ENCODE measurements at places on chromosomes 3 and 15.
A peak's percentile ranks its signal among the peaks of the same experiment; 100 is the strongest.

- no peak for DNase-seq
Observed at GRCh38 chr15:39565851-39566250, 15.0 kb upstream of the THBS1 start.

DNA sequence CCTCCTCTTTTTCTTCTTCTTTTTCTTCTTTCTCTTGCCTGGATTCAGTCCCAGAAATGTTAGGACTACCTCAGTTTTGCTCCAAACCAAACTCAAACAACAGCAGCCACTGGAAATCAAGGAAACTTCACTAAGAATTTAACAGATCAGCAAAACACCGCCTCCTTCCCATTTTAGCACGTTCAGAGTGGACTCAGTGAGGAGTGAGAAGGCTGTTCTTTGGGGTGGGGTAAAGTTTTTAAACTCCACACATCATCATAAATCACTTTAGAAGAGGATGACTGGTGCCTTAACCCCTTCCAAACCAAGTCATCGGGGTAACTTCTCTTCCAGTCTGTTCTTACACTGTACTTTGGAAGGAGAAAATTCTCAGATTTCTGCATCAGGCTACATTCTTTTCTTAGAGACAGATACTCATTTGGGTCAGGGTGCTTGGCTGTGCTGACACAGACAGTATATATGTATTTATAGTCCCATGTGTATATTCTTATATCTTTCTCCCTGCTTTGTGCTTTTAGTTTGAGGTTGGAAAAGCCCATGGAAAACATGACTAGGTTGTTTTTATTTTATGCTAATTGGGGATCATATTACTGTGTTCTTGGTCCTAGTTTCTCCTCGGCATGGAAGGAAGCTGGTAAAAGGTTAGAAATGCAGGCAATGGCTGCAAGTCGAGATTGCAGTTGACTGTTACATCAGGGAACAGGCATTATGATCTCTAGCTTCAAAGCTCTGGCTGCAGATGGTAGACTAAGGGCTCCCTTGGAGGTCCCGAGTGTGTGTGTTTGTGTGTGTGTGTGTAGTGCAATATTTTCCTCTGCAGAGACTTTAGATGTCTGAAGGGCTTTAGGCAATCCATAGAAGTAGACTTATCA is at the start of gene CCDC80:
Gene CCDC80, minus strand, starts transcription at position 214 of the 872 bp plus-strand sequence. CDS start 1,238 bp downstream, outside the sequence.
- DNase-seq: no peak

DNA sequence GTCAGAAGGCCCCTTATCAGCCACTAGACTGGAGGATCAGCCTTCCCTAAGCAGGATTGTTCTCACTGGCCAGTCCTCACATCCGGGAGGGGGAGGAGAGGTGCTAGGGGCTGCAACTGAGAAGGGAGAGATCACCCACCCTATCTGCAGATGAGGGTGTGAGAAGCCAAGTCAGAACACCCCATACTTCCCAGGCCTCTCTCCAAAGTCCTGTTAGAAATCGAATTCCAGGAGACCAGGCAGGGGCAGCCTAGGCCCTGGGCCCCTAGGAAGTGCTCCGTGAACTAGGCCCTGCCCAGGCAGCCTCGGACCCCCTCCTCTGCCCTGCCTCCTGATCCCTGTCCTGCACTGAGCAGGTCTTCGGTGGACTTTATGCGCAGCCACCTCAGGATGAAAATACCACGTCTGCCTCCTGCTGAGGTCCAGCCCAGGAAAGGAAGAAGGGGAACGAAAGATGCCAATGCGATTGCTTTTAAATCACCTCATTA is 933 bp downstream of the DZIP1L start:
- DNase-seq: no peak

GRCh38 chr3:39287216-39288164 is 7.7 kb upstream of the CX3CR1 start:
- DNase-seq: no peak

- DNase-seq: no peak
Observed at GRCh38 chr3:55720614-55721013, 233.5 kb upstream of the WNT5A start.

DNA sequence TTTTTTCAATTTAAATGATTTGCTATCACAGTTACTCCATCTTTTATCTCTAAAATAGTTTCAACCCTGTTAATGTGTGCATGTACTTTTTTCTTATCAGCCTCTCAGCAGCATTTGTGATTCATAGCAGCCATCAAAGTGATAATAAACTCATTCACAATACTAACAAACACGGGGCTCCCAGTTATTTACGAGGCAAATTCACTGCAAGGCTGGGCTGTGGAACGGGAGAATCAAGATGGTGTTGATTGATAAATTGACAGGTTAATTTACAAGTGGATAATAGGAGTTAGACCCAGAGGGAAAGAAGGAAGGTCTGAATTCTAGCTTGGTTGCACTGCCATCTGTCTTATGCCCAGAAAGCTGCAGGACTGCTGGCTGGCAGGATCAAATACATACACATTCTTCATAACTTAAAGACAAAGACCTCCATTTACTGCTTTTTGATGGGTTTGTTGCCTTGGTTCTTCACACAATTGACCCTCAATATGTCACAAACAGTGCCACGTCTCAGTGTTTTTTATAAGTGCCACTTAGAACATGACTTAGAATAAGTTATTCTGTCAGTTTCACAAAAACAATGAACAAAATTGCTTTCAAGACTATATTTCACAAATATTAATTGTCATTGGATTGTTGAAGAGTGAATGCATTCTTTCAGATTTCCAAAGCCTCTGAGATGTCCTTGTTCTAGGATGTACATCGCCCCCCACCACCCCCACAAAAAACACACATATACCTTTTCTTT is 562.8 kb downstream of the NR2F2 start:
- no peak for DNase-seq

DNA sequence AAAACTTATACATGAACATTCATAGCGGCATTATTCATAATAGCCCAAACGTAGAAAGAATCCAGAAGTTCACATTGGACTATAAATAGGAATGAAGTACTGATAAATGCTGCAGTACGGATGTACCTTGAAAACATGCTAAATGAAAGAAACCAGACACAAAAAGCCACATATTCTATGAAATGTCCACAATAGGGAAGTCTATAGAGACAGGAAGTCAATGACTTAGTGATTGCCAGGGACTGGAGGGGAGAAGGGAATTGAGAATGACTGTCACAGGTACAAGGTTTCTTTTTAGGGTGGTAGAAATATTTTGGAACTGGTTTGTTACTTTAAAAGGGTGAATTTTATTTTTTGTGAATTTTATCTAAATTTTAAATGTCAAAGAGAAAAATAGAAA is 71.4 kb upstream of the SKOR1 start:
- no peak for DNase-seq

- DNase-seq: no peak
Observed at GRCh38 chr3:130576375-130577266, 59.6 kb downstream of the COL6A6 start.

DNA sequence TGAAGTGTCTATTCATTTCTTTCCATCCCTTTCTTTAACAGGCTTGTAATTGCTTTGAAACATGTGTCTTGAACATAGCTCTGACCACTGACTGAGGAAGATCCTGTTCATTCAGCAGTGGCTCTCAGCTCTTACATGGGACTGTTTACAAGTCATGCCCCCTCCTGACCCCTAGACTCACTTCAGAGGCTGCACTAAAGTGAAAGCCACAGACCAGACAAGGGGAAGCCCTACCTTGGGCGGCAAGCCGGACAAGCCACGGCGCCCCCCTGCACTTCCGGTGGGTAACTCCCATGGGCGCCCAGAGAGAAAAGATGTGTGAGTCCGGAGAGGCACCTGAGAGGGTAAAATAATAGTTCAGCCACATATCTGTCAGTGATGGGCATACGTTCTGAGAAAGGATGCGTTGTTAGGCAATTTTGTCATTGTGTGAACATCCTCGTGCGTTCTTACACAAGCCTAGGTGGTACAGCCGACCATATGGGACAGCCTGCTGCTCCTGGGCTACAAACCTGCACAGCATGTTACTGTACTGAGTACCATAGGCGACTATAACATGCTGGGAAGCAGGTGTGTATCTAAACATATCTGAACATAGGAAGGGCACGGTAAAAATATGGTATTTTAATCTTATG is 116.2 kb downstream of the CHSY1 start:
- DNase-seq: peak; percentile 49

DNA sequence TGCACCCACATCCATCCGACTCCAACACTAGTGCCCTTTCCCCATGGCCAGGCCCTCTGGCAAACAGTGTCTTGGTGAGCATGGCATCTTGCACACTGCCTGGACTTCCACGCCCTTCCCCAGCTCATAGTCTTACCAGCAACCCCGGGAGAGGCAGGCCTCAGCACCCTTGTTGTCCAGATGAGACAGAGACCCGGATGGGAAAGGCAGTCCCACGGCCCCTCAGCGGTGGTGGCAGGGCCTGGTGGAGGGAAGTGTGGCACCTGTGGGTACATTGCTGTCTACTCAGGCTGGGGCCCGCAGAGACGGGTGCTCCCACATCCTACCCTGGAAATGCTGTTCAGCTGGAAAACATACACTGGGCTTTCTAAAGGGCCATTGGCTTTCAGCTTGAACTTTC is 28.4 kb downstream of the HDAC11 start:
- DNase-seq: no peak

- DNase-seq: no peak
Observed at GRCh38 chr15:35206060-35206675, 121.1 kb upstream of the NANOGP8 start.

GRCh38 chr3:190217081-190217480 is 96.4 kb upstream of the P3H2 start:
- DNase-seq: no peak

GRCh38 chr3:43769097-43769884 is 78.6 kb downstream of the ABHD5 start:
- DNase-seq: no peak

- DNase-seq: no peak
Observed at GRCh38 chr3:72618739-72619138, 229.5 kb downstream of the SHQ1 start.

GRCh38 chr3:152589644-152590043 is 245.3 kb upstream of the P2RY1 start:
- no peak for DNase-seq

GRCh38 chr3:195097331-195098255 is 173.4 kb downstream of the XXYLT1 start:
- DNase-seq: peak; percentile 13

GRCh38 chr3:86923071-86923491 is 67.9 kb downstream of the VGLL3 start:
- no peak for DNase-seq

DNA sequence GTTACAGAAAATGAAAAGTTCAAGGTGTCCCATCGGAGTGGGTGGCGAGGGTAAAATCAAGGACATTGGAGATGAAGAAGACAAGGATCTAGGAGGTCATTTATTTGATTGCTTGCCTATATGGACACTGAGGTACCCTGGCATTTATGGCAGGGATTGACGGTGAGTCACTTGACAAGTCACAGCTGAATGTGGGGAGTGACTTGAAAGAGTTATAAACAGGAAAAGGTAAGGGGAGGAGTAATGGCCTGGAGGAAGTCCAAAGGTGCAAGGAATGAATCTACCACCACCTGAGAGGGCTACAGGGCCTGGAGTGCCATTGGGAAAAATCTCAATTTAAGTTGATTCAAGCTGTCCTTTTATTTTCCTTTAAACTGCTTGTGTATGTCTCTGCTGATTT is 11.8 kb upstream of the SGO1 start:
- no peak for DNase-seq
